CD4-positive, alpha-beta memory T cell (primary cell): ENCODE measurements at places on chromosomes 3 and 15. TPM values are rescaled to one million over a fixed set of nuclear protein-coding genes. Genes with fewer than 3 reads are reported as not detected.

Gene GRAMD2A
- total RNA-seq: not detected

Gene CFAP20DC
- 0.50 TPM for total RNA-seq

Gene RHOV
- total RNA-seq: not detected

Gene LSAMP
- not detected for total RNA-seq

DNA sequence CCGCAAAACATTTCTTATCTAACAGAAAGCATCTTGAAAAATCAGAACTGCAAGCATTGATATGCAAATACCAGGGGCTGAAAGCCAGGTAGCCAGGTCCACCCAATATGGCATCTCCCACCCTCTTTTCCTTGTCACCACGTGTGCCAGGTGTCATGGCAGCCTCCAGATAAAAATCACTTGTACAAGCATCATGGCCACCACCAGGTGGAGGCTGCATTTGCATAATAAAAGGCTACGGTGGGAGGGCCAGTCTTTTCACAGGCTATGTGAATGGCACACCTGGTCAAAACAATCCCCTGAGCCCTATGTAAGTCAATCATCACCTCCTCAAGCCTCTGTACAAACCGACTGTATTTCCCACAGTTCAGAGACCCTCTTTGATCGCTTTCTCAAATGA, 1233.1 kb upstream of the ALCAM start:
- no peaks in the 10 kb centered on the region for H3K27me3 ChIP-seq
- H3K36me3 ChIP-seq: no peaks in the 10 kb centered on the region
- H3K4me3 ChIP-seq: no peak overlapping the region
- no peaks in the 10 kb centered on the region for H3K4me1 ChIP-seq
- H3K27ac ChIP-seq: no peak overlapping the region

GRCh38 chr3:182252802-182253201, 540.5 kb upstream of the ATP11B start:
- no peaks in the 10 kb centered on the region for H3K36me3 ChIP-seq
- no peaks in the 10 kb centered on the region for H3K4me1 ChIP-seq
- no peak overlapping the region for H3K27ac ChIP-seq
- DNase-seq: no peak

DNA sequence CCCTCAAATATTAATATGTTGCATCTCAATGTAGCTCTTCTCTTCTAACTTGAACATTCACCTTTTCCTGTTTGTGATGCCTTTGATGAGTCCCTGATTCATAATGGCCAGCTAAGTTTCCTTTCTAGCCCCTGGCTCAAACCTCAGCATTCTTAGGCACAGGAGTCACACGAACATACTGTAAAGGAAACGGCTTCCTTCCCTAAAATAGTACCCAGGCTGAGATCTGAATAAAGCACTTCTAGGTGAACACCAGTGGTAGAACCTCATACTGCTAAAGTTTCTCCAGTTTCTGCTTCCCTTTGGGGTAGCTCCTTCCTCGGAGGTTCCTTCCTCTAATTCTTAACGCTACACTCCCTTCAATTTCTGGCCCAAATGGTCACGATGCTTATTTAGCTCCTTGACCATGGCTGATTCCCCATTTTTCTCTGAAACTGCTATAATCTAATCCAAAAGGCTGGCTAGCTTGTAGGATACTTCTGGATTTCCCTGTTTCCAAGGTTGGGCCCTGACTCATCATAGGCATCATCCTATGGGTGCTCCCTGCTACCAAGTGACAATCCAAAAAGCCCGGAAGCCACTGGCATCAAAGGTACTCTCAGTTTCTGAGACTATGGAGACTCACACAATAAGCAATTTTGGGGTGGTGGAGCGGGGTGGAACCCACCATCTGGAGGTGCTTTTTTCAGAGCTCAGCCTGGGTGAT, 2.4 kb downstream of the ANAPC13 start:
- H3K36me3 ChIP-seq: peaks cover 32% of the 10 kb centered on the region
- no peaks in the 10 kb centered on the region for H3K27me3 ChIP-seq
- no peak overlapping the region for H3K4me3 ChIP-seq
- H3K4me1 ChIP-seq: peaks cover 31% of the 10 kb centered on the region
- no peak overlapping the region for H3K27ac ChIP-seq
- no peak for DNase-seq

GRCh38 chr15:46280762-46281542, 646.1 kb downstream of the SQOR start:
- H3K4me3 ChIP-seq: no peak overlapping the region
- DNase-seq: no peak
- H3K4me1 ChIP-seq: no peaks in the 10 kb centered on the region
- no peaks in the 10 kb centered on the region for H3K36me3 ChIP-seq
- no peaks in the 10 kb centered on the region for H3K27me3 ChIP-seq

DNA sequence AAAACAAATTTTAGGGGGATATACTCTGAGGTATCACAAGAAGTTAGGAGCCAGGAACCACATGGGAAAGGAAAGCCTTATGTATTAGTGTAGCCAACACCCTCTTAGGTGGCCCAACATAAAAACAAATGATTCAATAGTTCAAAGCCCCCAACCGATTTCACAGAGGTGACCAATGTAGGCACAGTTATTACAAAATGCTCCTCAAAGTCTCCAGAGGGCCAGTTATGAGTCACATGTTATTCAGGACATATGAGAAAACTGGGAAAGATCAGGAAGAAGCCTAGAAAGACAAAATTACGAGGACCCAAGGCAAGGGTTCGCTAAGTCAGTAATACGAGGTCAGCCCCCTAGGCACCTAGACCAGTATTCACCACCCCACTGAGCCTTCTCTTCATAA, 29.9 kb upstream of the FBN1 start:
- no peaks in the 10 kb centered on the region for H3K27me3 ChIP-seq
- H3K4me1 ChIP-seq: no peaks in the 10 kb centered on the region
- no peaks in the 10 kb centered on the region for H3K36me3 ChIP-seq
- no peak for DNase-seq
- no peak overlapping the region for H3K4me3 ChIP-seq

DNA sequence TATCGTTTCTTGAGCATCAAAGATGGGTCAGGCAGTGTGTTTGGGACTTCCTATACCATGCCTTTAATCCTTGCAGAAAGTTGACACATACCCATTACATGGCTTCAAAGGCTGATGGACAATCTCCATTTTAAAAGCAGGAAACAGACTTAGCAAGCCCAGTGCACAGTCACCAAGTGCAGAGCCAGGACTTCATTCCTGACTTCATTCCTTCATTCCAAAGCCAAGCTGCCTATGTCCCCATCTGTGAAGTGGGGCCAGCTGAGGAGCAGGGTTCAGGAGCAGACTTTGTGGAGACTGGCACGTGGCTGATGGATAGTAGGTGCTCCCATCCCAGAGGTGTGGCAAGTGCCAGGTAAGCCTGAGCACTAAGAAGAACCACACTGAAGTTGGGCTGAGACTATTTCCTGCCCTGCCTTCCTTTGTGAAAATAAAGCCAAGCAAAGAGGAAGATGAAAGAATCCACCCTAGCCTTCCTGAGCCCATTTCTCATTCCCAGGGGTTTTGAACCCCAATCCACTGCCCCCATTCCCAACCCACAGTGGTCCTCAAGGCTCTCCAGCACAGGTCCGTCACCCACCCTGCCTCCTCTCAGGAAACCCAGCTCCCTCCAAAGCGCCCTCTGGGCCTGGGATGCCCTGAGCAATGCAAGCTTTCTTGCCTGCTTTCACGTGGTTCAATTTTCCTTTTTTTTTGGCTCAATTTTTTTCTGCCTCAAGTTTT, 1.8 kb downstream of the CX3CR1 start:
- DNase-seq: no peak
- no peaks in the 10 kb centered on the region for H3K36me3 ChIP-seq
- no peak overlapping the region for H3K27ac ChIP-seq
- peaks cover 22% of the 10 kb centered on the region for H3K4me1 ChIP-seq

GRCh38 chr15:81197688-81198281, 1.1 kb downstream of the IL16 start:
- no peak overlapping the region for H3K4me3 ChIP-seq
- H3K36me3 ChIP-seq: no peaks in the 10 kb centered on the region
- no peaks in the 10 kb centered on the region for H3K27me3 ChIP-seq
- H3K4me1 ChIP-seq: no peaks in the 10 kb centered on the region

DNA sequence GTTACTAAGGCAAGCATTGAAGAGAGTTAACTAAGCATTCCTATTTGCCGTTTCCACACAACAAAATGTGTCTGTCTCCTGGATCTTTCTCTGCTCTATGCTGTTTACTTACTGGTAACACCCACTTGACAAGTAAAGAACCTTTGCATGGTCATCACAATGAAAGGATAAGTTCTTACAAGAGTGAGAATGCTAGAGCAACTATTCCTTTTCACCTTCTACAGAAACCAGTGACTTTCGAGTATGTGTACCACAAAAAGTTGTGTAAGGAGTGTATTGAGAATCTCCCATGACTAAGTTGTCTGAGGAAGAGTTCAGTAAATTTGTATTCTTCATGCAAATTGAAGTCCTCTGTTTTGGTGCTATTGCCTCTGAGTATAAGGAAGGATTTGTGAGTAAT, 10.8 kb downstream of the TIPARP start:
- DNase-seq: no peak
- peaks cover 99% of the 10 kb centered on the region for H3K4me1 ChIP-seq
- no peak overlapping the region for H3K4me3 ChIP-seq
- H3K36me3 ChIP-seq: peaks cover 5% of the 10 kb centered on the region
- no peak overlapping the region for H3K27ac ChIP-seq

- DNase-seq: no peak
- H3K4me1 ChIP-seq: no peaks in the 10 kb centered on the region
Measured at GRCh38 chr3:122184591-122184929, 1.1 kb downstream of the CASR start.

GRCh38 chr3:55782807-55783206, 295.7 kb upstream of the WNT5A start:
- DNase-seq: no peak
- no peak overlapping the region for H3K27ac ChIP-seq
- no peaks in the 10 kb centered on the region for H3K36me3 ChIP-seq
- H3K27me3 ChIP-seq: no peaks in the 10 kb centered on the region
- no peak overlapping the region for H3K4me3 ChIP-seq
- no peaks in the 10 kb centered on the region for H3K4me1 ChIP-seq

GRCh38 chr3:179991883-179992282, 44.9 kb downstream of the PEX5L start:
- H3K27ac ChIP-seq: no peak overlapping the region
- no peaks in the 10 kb centered on the region for H3K27me3 ChIP-seq
- no peaks in the 10 kb centered on the region for H3K36me3 ChIP-seq
- H3K4me3 ChIP-seq: no peak overlapping the region
- H3K4me1 ChIP-seq: no peaks in the 10 kb centered on the region
